Central memory CD4-positive, alpha-beta T cell (primary cell): ENCODE measurements at places on chromosomes 2 and 18.

DNA sequence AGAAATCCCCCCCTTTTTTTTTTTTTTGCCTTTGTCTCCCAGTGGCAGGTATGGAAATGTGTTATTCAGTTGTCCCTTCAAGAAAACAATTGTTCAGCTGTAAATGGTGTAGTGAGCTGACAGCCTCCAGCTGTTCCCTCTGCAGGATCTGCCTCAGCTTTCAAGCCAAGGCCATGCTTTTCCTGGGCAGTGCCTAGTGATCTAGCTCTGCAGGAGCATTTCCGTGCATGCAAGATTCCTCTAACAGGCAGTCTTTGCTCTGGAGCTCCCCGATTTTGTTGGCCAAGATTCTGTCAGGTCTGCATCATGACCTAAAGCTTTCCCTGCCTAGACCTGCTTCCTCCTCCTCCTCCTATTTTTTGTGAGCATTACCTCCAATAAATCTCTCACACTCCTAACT is 300.7 kb upstream of the UBE2E3 start:
- DNase-seq: no peak

DNA sequence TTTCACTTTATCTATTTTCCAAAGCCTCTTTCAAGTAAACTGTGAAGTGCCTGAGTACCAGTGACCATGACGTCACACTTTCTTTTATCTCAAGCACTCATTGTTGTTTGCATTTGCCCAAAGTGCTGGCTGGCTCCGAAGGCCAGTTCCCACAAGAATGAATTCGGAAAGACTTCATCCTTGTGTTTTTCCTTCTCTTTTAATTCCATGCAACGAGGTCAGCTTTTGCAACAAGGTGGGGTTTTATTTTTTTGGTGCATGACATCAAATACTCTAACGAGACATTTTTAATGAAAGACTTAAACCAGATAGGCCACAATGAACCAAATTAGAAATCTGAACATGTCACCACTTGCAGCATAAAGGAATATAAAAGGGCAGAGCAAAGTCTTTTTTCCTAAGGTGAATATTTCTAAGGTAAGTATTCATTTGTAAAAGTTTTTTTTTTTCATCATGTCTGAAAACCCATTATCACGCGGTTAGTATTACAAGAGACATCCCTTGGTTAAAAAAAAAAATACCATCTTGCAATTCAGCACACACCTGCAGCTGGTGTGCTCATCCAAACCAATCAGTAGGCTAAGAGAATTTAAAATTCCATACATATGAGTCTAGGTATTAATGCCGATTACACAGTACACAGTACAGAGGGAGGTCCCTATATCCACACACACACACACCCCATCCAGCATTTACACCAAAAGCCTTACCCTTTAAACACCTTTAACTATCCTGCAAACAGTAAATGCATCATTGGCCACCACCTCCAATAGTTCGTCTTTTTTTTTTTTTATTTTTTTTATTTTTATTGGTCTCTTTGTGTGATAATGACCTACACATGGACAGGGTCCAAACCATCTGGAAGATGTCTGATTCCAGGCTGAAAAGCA is 2.3 kb downstream of the ARL4C start:
- DNase-seq: peak; percentile 66

DNA sequence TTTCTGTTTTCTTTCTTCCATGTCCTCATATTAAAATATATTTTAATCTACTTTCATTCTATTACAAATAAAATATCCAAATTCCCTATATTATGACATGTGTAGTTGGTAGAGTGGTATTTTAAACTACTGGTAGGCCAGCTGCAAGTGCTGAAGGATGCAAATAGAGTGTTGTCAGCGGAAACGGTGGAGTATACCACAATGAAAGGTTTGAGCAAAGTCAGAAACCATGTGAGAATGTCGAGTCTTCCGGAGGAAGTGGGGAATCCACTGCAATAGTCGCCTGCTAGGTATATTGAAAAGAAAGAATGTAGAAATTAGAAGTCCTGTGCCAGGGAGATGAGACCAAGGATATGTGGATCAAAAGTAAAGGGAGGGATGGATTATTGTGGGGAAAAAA is 373.9 kb downstream of the DSEL start:
- DNase-seq: no peak

DNA sequence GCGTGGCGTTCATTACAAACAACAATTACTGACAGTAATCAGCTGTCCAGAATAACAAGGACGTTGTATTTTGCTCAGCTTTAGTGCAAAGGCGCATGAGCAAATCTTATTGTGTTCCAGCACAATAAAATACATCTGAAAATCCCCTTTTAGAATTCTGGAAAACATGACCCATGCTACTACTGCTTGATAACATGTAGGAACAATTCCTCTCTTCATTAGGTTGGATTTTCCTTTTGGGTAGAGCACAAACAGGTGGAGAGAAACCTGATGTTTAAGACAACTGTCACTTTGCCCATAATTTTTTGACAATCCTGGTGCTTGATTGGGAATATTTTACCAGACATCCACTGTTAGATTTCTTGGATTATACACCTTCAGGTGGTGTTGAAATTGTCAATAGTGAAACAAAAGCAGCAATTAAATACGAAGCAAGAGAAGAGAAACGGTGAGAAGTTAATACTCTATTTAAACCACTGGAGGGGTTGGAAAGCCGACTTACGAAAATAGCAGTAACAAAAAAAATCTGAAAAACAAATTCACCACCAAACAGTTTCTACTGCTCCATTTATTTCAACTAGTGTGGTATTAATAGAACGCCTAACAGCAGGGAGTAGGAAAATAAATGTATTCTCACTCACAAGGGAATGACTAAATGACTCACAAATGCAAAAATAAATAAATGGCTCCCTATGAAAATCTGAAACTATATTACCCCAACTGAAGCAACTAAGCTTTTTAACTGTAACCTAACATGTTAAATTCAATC is 102.7 kb downstream of the CPO start:
- no peak for DNase-seq

- DNase-seq: no peak
Observed at GRCh38 chr2:241237949-241238371, 49.5 kb downstream of the ANO7 start.

DNA sequence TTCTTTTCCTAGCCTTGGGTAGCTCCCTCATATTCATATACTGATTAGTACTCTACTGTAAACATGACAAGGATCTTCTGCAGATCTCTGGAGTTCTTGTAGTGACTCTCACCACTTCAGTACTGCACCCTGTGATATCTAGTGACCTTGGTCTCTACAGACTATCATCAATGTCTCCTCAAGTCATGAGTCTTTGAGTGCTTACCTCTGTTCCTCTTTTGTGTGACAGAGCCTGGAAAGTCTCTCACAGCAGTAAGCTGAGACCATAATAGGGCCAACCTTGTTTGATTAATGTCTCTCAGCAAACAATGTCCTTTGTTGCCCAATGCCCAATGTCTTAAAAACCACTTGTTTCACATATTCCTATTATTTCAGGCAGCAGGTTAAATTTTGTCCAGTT is 34.2 kb upstream of the BAZ2B start:
- DNase-seq: no peak

DNA sequence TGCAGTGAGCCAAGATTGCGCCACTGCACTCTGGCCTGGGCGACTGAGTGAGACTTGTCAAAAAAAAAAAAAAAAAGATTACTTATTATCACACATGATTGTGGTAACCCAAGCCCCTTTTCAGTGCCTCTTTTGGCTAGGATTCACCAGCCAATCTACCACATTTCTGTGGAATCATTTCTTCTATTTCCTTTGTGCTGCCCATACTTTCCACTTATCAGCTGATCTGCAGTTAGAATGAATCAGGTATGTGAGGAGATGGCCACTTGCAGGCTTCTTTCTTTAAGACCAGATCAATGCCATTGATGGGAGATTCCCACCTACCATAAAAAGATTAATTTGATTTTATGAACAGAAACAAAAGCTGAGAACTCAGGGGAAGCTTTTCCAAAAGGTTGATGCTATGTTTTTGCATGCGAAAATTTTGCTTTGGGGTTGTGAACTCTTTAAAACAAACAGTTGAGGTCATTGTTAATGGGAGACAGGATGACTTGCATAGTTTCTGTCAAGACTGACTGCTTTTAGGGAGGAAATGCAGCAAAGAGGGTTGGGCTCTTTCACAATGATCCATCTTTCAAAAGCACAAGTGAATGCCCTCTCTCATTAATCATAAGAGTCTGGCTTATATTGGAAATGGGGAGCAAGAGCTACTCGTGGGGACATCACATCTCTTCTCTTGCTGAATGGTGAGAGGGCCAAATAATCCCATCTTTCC is 66.9 kb upstream of the CYP26B1 start:
- no peak for DNase-seq

DNA sequence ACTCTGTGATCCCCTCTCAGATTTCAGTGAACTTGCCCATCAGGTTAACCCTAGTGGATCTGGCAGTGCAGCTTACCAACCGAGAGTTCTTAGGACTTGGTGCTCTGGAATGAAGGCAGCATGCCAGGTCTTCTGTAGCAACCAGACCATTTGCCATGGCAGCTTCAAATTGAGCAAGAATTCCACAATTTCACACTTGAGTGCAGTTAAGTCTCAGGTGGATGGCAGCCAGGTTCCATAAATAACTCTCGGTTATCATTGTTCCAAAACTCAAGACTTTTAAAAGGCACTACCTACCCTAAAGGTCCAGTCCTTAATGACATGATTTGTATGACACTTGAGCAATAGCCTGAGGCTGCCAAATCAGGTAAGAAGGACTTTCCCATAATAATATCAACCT is 48.1 kb downstream of the GALNT3 start:
- DNase-seq: no peak

DNA sequence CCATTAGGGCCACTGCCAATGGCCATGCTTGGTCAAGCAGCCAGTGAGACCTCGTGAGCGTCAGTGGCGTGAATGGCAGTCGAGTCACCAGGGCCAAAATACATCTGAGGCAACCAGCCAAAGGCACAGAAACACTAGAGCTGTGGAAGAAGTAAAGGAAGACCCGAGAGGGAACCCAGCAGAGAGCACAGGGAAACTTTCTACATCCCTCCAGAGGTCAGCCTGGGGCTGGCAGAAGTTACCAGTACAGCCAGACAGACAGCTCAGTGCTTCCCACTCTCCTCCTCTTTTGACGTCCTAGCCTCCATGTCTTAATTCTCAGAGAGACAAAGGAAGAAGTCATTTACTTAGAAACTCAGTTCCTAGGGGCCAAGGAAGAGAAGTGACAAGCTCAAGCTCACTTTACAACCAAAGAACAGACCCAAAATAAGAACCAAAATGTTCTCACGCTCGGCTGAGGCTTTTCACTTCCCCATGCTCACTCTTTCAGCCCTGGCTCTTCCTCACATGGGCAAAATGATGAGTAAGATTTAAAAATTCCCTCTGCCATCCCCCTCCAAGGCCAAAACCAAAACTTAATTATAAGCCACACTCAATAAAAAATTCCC is 8.7 kb downstream of the CYRIA start:
- no peak for DNase-seq

- DNase-seq: no peak
Observed at GRCh38 chr2:28896906-28897305, 2.4 kb downstream of the WDR43 start.

DNA sequence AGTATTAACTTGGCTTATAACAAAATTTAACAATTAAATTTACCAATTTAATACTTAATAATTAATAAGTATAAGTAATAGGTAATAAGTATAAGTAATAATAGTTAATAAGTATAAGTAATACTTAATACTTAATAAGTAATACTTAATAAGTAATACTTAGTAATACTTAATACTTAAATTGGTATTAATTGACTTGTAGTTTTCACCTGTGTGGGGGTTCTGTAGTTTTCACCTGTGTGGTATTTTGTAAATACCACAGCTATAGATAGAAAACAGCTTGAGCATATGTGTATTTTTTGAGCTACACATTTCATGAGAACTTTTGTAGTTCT is 55.4 kb downstream of the MAPRE2 start:
- DNase-seq: no peak

- no peak for DNase-seq
Observed at GRCh38 chr2:188403676-188404075, 112.0 kb downstream of the GULP1 start.

GRCh38 chr2:59440491-59440890 is 1113.0 kb downstream of the BCL11A start:
- no peak for DNase-seq

DNA sequence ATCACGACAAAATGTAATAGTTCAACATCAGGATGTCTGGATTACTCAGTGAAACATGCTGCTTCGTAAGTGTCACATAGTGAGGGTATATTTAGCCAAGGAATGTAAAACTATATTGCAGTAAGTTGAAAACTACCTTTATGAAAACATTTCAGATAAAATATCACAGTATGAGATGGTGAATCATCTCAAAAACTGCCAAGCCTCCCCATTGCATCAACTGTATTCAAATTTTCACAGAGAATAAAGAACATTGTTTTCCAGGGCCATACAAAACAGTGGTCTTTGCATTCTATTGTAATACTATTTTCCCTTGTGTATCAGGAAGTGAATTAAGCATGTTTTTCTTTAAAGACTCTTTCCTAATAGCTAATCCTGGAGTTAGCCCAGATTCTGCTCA is 47.6 kb upstream of the MSTN start:
- no peak for DNase-seq

GRCh38 chr2:15671409-15671808 is 79.7 kb downstream of the DDX1 start:
- no peak for DNase-seq

- DNase-seq: no peak
Observed at GRCh38 chr18:13237073-13237472, 18.5 kb downstream of the LDLRAD4 start.

GRCh38 chr2:172460780-172461201 is 33.4 kb downstream of the ITGA6 start:
- DNase-seq: no peak

DNA sequence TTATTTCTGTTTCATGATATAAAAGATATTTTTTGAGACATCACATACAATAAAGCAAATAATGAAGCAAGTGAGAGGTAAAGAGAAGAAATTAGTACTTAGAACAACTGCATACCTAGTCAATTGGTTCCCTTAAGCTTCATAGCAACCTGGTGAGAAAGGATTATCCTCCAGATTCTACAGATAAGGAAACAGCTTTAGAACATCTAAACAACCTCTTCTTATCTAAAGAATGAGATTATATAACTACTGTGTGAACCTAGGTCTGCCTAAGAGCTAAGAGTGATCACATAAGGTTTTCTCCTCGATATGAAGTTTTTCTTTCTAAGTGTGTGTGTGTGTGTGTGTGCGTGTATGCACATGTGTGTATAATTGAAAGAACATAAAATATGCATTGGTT is 265.1 kb downstream of the NOL4 start:
- DNase-seq: no peak
